KBM-7 (cell line): ENCODE measurements at places on chromosomes 7 and 10.

- DNase-seq, result no peak
Observed at GRCh38 chr7:127287133-127287532, 34.4 kb upstream of the GRM8 start.

DNA sequence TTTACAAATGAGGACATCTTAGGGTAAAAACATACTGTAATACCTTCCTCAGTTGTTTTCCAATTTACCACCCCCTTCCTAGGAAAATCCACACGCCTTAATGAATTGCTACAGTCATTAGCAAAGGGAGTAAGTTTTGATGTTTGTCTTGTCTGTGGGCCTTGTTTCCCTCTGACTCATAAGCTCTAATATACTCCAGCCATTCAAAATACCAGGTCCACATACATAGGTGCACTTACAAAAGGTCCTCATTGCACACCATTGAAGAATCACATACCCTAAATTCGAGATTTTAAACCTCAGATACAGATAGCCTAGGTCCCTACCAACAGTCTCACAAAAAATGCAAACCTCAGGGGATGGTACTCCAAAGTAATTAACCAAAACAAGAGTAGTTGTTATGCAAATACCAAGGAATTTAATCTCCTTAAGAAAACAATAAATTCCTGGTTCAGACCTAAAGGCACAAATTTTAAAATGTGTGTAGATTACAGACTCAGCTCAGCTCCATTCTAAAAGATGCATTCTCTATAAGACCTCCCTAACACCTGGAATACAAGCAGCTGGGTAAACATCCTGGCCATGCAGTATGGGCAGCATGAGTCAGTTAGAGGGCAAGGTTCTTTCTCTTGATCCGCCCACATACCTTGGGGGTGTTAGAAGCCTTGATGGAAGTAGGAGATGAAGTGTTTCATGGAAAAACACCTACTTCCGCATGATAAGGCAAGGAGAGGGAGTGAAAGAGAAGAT lies 3.0 kb upstream of the LIPK start:
- no peak for DNase-seq

- no peak for DNase-seq
Observed at GRCh38 chr7:21192657-21193056, 235.2 kb upstream of the SP4 start.

DNA sequence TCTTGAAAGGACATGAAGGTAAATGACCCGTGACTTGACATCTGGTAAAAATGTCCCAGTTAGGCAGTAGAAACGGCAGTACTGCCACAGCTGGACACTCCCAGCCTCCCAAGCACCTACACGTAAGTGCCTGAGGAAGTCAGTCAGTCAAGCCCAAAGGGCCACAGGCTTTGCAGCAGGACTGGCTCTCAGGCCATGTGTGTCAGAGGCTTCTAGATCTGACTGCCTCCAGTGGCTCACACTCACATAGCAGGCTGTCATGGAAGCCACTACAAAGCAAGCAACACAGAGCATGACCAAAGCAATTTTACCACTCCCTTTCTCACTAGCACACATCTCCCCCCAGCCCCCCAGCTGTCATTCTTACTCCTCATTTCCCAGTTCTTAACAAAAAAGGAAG lies 17.8 kb upstream of the CCNJ start:
- peak; percentile 43 for DNase-seq

DNA sequence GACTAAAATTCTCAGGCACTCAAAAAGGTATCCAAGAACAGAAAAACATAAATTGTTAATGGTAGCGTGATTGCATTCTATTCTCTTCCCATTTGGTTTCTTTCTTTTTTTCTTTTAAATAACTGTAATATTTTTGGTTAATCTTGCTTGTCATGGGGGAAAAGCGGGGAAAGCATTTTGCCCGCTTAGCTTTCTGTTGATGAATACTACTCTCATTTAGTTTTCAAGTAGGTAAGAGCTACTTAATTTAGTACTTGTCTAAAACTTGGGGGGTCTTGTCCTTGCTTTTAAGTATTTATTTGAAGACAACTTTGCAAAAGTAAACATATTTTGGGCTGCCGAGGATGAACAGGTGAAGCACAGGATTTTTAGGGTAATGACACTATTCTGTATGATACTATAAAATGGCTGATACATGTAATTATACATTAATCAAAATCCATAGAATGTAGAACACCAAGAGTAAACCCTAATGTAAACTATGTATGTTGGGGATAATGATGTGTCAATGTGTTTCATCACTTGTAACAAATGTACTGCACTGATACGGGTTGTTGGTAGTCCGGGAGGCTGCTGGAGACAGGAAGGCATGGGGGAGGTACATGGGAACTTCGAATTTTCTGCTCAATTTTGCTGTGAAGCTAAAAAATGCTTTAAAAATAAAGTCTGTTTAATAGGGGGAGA lies 1.7 kb downstream of the TES start:
- no peak for DNase-seq
